ENCODE measurements at places on chromosomes 2 and 18.

DNA sequence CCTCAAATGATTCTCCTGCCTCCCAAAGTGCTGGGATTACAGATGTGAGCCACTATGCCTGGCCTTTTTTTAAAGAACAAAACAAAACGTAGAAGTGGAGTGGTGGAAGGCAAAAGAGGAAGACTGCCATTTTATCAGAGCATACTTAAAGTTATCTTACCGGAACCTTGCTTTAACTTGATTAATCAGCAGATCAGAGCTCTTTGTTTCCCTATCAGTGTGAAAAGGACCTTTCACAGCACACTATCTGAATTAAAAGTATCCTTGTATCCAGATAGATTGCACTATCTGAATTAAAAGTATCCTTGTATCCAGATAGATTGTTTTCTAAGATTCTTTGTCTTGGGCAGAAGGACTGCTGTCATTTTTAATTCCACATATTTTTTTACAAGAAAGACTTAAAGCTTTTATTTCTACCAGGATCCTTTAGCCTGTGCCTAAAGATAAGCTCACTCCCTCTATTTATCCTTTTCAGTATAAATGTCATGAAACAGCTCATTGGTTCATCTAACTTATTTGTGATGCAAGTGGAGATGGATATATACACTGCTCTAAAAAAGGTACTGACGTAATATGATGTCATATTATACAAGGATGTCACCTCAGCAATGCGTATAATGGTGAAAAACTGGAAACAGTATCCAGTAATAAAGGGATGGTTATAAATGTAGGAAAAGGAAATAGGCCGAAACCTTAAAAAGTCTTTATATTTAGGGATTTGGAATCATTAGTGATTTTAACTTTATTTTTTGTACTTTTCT is 17.8 kb downstream of the GMCL1 start:
- DNase-seq, result no peak

DNA sequence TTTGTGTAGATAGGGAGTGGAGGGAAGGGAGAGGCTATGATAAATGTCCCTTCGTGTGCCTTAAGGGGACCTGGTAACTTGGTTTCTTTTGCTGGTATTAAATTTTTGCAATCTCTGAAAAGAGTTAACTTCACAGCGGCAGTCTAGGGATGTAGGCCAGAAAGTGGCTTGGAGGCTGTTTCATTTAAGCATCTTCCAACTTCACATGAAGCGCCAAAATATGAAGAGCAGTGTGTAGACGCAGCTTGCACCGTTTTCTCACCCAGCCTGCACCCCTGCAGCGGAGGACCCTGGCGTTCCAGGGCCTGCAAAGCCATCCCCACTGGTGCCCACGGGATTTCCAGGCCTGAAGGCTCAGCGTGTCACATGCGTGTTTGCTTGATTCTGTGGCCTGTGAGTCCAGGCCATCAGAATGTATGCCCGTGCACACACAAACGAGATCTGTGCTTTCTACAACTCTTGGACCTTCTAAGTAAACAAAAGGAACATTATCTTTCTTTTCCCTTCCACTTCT is 87.2 kb upstream of the EPB41L3 start:
- DNase-seq, result no peak

DNA sequence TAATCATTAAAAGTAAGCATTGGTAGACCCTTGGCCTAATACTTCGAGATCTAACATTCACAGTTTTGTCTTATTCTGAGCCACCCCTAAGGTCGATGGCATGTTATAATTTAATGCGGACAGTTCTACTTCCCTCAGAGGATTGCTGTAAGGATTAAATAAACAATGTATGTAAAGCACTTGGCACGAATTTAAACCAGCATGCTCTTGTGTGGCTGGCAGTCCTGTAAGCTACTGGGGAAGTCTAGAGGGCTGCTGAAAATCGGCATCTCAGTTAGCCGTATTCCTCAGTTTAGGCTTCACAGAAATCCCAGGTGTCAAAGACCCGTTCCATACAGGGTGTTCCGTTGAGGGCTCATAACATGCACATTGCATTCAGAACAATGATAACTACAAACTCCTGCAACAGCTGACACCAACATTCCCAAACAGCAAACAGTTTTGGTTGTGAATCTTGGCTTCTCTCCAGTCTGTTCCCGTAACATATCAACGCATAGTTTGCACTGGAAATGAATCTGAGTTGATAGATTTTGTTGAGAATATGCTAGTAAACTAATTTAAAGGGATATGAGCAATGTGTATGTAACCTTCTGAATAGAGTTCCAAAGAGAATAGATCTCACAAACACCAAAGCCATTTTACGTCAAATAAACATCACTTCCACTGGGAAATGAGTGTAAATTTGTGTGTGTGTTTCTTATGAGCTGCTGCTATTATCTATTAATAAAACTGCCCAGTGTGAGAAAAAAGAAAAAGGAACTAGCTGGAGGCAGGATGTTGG is 52.2 kb upstream of the ACKR3 start:
- no peak for DNase-seq

DNA sequence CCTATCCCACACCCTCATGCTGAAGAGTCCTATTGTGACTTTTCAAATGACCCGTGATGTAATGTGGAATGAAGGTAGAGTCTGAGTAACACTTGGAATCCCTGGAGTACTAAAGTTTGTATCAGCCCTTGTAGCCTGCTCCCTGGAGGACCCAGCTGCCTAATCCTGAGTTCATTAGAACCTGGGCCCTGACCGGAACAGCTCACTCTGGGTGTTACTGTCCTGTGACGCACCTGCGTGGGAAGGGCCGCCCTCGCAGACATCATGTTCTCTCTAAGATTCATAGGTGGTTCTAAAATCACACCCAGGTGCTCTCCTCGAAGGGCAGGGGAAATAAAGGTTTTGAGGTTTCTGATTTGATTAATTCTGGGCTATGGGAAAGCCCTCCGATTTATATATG is 62.3 kb downstream of the NCK2 start:
- no peak for DNase-seq

GRCh38 chr2:199458806-199459285 is 1.1 kb upstream of the SATB2 start:
- DNase-seq, result no peak

- no peak for DNase-seq
Observed at GRCh38 chr18:3044931-3045698, 32.2 kb upstream of the LPIN2 start.

- DNase-seq, result no peak
Observed at GRCh38 chr2:15682354-15682753, 90.7 kb downstream of the DDX1 start.

- DNase-seq, result no peak
Observed at GRCh38 chr2:151729415-151729811, 4.9 kb downstream of the NEB start.

DNA sequence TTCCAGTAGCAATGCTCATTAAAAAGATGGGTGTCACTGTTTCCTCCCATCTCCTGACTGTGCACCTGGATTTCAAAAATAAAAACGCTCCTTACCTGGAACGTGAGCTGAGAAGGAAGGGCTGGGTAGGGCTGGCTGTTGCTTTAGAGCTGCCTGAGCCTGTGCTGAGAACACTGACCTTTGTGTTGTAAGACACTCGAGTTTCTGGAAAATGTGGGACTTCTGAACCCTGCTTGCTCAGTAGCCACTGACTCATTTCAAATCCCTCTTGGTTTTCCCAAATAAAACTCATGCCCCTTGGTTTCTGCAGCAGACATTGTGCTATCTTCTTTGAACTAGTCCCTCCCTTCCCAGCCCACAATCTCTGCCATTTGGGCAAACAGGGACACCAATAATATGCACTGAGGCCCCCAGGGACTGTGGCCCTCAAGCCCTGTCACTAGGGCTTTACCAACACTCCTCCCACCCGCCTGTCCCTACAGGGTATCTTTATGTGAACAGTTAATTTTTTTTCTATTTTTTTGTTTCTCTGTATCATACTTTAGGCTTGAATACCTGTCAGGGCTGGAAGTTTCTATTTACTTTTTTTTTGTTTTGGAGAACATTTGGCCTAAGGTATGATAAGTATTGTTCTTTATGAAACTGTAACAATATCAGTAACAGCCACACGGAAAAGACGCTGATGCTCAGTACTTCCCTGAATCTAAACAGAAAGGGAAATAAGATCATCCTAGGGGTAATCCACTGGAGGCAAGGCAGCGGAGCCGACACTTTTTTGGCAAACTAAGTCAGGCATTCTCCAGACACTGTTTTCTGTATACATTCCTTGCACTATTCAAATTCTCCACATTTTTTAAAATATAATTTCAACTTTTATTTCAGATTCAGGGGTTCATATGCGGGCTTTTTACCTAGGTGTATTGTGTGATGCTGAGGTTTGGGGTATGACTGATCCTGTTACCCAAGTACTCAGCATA is 280.2 kb downstream of the STK39 start:
- DNase-seq, result no peak

GRCh38 chr2:159501743-159502142 is 114.6 kb downstream of the BAZ2B start:
- DNase-seq, result no peak

DNA sequence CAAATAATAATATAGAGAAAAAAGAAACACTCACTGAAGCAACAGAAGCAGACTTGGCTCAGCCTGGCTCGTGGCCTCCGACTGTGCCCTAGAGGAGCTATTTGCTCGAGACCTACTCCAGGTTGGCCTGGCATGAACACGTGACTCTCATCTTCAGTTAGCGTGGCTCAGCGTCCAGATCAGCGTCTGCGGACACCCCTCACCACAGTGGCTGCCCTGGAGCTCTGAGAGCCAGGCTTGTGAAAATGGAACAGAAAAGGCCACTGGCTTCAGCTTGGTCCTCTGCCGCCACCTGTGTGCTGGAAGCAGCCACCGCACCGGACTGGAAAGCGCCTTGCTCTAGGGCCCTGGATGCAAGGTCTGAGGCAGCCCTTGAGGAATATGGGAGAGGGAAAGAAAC is 1184.0 kb upstream of the GYPC start:
- no peak for DNase-seq

DNA sequence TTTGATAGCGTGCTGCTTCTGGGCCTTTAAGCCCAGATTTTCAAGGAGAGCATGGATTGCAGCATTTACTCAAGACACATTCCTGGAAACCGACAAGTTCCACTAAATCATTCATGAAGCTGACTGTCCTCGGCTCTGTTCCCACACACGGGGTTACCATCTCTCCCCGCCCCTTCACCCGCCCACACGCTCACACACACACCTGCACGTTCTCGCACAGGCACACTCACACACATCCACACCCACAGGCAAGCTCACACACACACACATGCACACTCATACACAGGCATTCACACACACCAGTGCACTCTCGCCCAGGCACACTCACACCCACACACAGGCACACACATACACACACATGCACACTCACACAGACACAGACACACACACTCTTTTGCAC is 150.0 kb upstream of the AGAP1 start:
- DNase-seq, result no peak

DNA sequence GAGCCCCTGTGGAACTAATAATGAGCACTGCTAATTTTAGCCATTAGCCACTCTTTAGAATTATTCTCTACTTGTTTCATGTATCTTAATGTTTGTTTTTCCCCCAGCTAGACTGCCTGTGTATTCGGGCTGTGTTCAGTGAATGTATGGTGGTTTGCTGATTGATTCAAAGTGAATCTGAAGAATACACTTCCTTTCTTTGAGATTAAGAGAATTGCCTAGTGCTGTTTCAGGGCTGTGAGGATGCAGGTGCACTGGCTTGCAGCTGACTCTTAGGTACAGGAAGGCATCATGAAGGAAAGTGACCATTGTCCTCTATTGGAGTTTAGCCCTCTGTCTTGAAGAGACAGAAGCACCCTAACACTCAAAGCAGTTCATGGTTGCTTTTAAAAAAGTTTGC is 138.7 kb downstream of the CERS6 start:
- no peak for DNase-seq

DNA sequence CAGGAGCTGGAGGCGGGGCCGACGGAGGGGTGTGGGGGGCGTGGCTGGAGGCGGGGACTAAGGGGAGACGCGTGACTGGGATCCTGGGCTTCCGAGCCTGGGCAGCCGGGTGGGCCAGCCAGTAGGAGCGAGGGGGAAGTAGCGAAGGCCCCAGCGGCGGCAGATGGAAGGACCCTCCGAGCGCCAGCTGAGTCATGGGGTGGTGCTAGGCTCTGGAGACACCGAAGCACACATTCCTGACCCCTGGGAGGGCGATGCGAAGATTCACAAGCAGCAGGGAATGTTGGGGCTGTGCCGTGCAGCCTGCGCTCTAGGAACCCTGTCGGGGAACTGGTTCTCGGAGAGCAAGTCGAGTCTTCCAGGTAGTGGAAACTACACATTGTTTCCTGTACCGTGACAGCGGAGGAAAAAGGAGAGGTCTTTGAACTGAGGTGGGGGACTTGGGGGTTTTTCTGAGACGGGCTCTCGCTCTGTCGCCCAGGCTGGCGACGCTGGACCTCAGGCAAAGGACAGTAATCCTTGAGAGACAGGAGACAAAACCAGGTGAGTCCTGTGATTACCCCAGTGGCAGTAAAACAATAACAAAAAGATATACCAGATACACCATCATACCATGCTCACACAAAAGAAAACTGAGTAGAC is 650 bp upstream of the AFG3L2 start:
- DNase-seq, result no peak

GRCh38 chr2:32523686-32524085 is 104.2 kb upstream of the TTC27 start:
- DNase-seq, result no peak

DNA sequence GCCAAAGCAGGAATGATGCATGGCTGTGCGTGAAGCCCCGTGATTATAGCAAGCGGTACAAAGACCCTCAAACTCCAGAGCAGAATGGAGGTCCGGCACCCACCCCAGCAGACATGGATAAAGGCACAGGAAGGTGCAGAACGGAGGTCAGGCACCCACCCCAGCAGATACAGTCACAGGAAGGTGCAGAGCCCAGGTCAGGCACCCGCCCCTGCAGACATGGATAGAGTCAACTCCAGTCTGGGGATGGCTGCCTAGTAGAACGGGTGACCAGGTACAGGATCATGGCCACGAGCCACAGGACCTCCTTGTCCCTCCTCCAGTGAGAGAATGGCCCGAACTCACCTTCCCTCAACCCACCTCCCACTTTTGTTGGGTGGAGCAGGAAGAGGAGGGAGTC is 318.3 kb upstream of the SALL3 start:
- DNase-seq, result no peak

DNA sequence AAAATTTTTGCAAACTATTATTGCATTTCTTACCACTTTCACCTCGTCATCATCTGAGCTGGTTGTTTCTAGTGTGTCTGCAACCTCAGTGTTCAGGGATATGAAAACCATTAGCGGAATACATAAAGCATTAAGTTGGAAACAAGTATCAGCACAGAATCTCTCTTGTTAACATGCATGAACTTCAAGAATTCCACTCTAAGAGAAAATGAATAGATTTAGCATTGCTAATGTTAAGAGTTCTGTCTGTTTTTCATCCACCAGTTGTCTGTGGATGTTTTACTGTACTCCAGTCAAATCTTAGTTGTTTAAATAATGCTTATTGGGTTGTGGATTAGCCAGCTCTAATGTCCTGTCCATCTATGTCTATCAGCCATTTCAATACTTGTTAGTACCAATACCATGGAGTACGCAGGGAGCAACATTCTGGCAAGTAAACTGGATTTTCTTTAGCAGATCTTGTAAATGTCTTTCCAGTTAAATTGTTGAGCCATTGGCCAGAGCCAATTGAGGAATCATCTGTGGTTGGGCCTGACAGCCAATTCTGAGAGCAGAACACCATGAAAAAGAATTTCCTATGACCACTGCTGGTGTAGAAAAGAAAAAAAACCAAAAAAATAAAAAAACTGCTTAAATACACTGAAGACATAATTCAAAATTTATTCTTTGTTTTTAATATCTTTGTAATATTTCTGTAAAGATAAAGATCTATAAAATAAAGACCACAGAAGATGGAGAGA is 82.5 kb downstream of the SLC8A1 start:
- DNase-seq, result no peak

GRCh38 chr2:18848646-18849045 is 259.3 kb upstream of the NT5C1B start:
- DNase-seq, result no peak

Data from activated CD8-positive, alpha-beta memory T cell treated with anti-CD3 and anti-CD28 coated beads for 4 hours (primary cell).